ENCODE measurements at places on chromosomes 2 and 18.

DNA sequence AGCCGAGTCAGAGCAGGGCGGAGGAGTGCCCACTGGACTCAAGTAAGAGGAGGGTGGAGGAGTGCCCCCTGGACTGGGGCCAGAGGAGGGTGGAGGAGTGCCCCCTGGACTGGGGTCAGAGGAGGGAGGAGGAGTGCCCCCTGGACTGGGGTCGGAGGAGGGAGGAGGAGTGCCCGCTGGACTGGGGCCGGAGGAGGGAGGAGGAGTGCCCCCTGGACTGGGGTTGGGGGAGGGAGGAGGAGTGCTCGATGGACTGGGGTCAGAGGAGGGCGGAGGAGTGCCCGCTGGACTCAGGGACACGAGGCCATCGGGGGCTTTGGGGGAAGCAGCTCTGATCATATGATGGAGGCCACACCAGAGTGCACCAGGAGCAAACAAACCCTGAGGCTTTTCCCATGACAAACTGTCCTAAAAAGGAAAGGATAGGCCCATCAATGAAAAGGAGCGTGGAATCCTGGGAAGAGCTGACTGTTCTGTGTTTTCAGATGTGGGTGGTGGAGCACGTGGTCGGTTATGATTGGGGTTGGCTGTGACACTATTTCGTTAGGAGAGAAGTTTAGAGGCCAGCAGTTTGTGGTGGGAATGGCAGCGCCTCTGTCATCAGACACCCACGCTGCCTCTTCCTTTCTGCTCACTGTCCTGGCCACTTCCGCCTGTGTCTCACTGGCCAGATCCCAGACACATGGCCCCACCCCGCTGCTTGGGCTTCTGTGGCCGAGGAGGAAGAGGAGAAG, 24.5 kb upstream of the HPCAL1 start:
- DNase-seq: no peak

DNA sequence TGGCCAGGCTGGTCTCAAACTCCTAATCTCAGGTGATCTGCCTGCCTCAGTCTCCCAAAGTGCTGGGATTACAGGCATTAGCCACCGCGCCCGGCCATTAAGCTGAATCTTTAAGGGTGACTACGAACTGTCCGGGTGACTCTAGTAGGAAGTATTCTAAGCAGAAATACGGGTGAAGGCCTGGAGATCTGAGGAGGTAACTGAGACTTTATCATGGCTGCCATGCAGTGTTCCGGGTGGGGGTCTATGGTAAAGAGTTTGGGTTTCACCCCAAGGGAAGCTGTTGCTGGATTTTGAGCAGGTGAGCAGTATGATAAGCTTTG, 20.1 kb upstream of the ROCK2 start:
- no peak for DNase-seq

- no peak for DNase-seq
Observed at GRCh38 chr2:113186433-113186796, 12.6 kb downstream of the PSD4 start.

DNA sequence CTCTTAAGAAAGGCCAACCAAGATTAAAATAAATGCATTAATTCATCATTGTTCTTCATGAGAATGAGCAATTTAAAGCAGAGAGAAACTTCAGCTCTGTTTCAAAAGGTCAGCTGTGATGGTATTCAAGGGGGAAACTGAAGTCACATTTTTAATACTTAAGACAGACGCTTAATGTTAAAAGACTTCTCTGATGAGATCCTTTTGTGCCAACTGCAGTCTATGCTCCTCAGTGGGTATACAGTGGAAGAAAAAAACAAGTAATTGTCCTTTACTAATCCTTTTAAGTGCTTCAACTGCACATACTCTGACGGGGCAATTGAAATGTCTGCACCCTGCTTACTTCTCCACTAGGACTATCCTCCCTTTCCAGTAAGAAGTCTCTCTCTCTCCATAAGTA, 309.7 kb downstream of the GULP1 start:
- DNase-seq: no peak

DNA sequence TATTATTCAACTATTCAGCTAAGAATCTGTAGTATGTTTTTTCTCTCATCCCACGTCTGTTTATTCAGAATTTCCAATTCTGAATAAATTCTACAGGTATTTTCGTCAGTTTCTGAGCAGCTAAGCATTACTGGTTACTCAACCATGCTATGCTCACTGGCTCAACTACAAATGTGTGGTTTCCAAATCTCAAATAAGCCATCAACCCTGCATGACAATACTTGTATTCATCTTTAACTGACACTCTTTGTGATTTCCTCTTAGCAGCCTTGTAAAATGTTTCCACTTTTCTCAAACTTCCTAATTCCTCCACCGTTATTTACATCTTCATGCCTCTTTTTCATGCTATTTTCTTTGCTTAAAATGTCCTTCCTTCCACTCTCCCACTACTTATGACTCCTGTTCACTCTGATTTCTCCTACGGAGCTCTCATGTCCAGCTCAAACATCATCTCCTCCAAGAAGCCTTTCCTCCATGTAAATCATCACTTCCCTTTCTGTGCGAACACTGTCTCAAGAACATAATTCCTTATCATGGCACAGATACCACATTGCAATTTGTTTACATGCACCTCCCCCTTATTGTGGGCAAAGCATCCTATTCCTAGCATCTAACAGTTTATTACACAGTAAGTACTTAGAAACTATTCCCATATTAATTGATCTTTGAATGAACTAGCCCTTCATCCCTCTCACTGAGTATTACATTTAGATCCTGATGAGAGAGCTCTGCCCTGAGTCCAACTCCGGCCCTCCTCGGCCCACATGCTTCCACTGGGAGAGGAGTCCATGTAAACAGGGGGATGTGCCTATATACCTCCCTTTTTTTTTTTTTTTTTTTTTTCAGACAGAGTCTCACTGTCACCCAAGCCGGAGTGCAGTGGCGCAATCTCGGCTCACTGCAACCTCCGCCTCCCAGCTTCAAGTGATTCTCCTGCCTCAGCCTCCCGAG, 10.5 kb downstream of the CCDC88A start:
- DNase-seq: no peak

GRCh38 chr2:10514743-10515142, 66.6 kb upstream of the ODC1 start:
- no peak for DNase-seq

GRCh38 chr2:181123798-181124231, 143.4 kb downstream of the UBE2E3 start:
- peak; percentile 27 for DNase-seq

GRCh38 chr2:171163261-171163660, 2.6 kb upstream of the TLK1 start:
- no peak for DNase-seq

DNA sequence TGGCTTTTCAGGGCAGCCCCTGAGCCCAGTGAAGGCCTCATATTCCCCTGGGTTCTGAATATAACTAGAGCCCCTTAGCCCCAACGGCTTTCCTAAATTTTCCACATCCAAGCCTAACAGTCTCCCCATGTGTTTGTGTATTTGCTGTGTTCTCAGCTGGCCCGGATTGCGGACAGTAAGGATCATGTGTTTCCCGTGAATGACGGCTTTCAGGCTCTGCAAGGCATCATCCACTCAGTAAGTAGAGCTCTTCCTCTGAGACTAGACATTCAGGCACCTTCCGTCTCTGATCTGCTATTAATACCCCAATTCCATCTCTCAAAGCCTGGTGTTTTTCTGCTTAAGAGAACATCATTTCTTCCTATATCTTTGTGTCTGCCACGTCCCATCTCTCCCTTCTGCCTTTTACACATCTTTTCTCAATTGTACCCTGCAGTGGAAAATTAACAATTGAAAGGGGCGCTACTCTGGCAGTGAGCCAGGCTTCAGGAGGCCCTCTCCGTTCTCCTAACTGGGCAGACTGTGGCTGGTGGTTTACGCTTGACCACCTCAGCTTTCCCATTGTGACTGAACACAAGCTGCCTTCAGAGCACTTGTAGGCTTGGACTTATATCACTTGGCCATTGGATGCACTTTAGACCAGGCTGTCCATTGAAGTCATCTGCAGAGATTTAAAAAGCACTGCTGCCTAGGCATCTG, 64.4 kb downstream of the ANTXR1 start:
- no peak for DNase-seq

DNA sequence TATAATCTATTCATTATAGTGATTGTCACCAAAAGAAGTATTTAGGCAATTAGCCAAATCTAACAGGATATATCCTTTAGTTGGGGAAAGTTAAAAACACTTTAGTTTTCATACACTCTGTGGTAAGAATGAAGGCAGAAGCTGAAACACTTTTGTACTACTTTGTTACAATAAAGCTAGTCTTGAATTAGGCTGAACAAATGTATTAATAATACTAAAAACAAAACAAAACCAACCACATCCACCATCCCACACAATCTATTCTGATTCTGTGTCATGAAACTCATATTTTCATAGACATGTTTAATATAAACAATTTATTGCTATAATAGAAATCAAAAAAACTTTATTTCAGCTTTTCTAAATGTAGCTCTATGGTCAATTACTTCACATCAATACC, 508.8 kb downstream of the ZEB2 start:
- DNase-seq: no peak

GRCh38 chr18:63444580-63444979, 22.3 kb upstream of the VPS4B start:
- no peak for DNase-seq

- DNase-seq: no peak
Observed at GRCh38 chr2:26986576-26986975, 16.1 kb downstream of the MAPRE3 start.
